Type B pancreatic cell (in vitro differentiated cells): ENCODE measurements at places on chromosomes 3 and 15. TPM values are rescaled to one million over a fixed set of nuclear protein-coding genes. Genes with fewer than 3 reads are reported as not detected.
A peak's percentile ranks its signal among the peaks of the same experiment; 100 is the strongest.

- DNase-seq: no peak
Measured at GRCh38 chr15:58471348-58471747, 39.6 kb downstream of the LIPC start.

DNA sequence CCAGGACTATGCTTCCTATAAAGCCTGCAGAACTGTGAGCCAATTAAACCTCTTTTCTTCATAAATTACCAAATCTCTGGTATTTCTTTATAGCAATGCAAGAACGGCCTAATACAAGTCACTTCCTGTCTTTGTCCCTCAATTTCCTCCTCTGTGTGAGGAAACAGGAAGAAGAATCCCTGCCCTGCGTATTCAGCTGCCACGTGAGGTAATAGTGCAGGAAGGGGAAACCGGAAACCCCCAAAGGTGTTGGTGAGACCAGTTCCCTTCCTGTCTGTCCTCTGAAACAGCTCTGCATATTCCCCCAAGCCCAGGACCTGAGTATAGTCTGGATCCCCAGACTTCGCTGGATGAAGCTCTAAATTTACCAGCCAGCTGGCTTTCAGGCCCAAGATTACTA lies 18.1 kb upstream of the PTPN23 start:
- DNase-seq: no peak

DNA sequence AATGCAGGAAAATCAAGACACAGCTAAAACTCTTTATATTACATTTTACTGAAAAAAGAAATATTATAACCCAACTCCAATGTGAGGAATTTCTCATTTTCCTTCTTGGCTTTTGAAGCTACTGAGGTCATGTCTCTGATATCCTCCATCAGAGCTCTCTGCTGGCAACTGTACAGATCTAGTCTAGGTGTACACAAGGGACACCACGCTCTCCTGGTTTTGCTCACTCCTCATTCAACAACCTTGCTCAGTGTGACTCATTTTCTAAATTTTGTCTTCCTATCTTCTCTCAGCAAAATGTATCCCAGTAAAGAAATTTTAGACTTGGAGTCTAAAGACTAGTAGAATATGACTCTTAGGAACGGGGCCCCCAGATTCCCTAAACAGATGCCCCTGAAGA lies 144.3 kb downstream of the KCNMB2 start:
- DNase-seq: no peak

DNA sequence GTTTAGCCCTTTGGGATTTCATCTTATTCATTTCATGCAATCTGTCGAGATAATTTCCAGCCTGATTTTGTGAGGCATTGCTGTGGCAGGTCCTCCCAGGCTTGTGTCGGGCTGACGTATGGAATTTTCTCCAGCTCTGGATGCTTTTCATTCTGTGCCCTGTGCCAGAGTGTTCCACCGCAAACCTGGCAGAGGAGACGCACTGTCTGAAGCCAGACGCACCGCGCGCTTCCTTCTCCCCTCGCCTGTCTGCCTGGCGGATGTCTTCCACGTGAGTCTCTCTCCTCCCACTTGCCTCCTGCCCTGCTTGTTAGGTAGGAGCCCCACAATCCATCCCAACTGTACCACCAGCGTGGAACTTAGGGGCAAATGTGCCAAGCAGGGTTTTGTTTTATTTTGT lies 20.1 kb upstream of the GLCE start:
- no peak for DNase-seq

DNA sequence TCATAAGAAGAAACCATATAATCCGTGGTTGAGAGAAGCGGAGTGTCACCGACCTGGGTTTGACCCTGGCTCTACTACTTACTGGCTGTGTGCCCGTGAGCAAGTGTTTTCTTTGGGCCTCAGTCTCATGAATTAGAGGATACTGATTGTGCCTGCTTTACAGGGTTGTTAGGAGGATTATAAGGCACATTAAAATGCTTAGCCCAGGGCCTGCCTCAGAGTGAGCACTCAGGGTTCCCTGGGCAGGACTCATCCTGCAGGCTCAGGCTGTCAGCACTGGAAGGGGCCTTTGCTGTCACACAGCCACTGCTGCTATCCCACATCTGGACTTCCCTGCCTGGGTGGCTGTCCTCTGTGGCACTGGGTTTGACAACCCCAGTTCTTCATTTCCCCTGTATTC lies 4.7 kb downstream of the PLA2G4F start:
- DNase-seq: no peak

DNA sequence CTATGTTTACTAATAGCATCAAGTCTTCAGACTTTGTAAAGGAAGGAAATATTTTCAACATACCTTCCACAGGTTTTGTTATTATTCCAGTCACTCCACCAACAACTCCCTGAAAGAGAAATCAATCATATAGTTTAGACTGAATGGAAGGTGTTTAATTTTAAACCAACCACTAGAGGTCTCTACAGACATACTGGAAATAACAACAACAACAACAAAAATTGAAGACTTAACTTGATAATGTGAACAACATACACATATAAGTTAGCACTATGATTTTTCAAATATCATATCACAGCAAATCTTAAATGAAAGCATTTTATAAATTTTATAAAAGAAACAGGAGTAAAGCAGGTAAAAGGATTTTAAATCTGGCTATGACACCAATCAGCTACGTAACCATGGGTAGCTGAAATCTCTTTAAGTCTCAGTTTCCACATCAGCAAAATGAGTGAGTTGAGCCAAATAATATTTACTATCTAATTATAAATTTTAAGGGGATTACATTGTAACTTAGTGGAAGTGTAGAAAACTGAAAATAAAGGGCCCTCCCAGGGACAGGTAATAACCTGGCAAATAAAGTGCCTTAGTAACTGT lies 188.2 kb downstream of the VPS13C start:
- DNase-seq: no peak

- no peak for DNase-seq
Measured at GRCh38 chr3:13191016-13191415, 117.8 kb upstream of the IQSEC1 start.

DNA sequence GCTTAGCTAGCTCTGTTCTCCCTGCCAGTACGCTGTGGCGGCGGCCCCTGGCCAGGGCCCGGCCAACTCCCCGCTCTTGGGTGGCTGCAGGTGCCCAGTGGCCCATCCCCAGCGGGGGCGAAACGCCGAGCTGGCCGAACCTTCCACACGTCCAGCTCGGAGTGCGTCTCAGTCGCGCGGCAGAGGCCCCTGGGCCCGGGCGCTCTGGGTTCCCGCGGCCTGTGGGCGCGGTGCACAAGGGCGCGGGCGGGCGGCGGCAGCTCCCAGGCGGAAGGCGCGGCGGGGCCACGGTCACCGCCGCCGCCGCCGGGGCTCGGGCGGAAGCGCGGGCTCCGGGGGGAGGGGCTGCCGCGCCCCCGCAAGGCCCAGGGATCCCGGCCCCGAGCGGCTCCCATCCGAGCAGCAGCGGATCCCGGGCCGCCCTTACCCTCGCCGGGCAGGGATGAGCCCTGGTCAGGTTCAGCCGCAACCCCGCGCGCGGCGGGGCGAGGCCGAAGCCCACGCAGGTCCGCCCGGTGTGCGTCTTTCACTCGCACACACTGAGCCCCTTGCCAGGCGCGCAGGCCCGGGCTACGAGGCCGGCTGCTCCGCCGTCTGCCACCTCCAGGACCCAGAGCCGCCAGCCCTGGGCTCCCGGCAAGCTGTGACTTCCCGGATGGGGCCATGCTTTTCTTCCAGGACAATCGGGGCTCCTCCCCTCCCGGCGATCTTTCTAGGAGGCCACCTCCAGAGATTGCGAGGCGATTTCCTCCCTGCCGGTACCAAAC lies 54.2 kb downstream of the CCDC54 start:
- peak; percentile 81 for DNase-seq

DNA sequence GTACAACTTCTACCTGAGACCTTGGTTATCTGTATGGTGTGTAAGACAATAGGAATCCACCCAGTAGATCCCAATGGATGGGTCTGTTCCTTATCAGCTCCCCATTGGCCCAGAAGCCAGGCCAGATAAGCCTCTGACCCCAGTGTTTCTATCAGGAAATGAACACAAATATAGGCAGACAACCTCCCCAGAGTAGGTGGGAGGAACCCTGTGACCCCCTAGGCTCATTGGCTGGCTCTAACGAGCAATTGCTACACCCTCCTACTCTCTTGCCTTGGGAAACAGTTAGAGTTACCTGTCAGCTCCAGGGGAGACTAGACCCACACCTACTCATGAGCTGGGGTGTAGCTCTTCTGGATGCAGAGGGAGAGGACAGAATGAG lies 299.9 kb downstream of the UACA start:
- no peak for DNase-seq

DNA sequence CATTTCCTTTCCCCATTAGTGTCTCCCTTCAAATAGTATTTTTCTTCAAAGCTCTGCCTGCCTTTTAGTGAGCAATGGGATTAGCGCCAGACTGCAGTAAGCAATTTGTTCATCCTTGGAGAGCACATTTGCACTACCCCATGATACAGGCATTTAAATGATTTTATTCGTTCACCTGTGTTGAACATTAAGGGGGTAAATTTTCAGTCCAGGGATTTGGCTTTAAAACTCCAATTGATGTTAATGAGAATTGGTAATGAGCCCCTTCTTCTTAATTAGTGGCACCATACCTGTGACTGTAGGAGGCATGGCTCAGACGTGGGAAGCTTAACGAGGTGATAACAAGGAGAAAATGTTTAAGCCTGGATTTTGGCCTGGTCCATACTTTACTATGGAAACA lies 161.4 kb upstream of the NANOGP8 start:
- no peak for DNase-seq

DNA sequence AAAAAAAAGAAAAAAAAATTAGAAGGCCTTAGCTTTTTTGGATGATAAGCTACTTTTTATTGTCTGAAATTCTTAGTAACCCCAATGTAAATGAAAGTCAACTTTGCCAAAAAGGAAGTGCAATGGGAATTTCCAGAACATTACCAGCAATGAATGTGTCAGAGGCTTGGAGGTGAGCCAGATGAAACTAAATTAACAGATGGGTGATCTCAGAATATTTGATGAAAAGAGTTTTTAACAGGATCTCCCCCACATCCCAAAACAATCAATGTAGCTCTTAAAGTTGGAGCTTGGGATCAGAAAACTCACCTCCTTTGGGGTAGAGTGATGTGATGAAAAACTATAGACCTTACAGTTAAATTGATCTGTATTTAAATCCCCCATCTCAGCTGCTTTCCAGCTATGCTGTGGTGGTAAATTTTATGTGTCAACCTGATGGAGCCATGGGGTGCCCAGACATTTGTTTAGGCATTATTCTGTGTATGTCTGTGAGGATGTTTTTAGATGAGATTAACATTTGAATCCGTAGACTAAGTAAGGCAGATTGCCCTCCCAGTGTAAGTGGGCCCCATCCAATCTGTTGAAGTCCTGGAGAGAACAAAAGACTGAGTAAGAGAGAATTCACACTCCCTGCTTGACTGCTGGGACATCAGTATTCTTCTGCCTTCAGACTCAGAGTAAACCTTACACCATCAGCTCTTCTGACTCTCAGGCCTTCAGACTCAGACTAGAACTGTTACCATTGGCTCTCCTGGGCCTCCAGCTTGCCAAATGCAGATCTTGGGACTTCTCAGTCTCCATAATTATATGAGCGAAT lies 84.3 kb upstream of the TNFSF10 start:
- DNase-seq: no peak

- DNase-seq: no peak
Measured at GRCh38 chr3:30241721-30242120, 364.7 kb upstream of the TGFBR2 start.

DNA sequence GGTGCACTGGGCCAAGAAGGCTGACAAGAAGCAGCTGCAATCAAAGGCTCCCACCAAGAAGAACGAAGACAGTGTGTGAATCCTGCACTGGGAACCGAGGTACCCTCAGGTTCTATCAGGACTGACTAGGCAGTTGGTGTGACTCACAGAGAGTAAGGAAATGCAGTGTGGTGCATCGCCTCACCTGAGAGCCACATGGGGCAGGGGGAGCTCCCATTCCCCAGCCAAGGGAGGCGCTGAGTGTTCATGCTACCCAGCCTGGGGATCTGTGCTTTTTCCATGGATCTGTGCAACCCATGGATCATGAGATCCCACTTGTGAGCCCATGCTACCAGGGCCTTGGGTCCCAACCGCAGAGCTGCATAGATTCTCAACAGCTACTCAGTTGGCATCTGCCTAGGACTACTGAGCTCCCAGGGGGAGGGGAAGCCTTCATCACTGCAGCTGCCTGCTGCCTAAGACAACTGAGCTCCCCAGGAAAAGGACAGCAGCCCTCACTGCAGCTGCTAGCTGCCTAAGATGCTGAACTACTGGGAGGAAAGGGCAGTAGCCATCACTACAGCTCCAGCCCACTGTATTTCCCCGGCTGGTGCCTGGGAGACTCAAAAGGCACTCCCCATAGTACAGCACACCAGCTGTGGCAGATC lies 6.9 kb upstream of the PLSCR2 start:
- DNase-seq: no peak

DNA sequence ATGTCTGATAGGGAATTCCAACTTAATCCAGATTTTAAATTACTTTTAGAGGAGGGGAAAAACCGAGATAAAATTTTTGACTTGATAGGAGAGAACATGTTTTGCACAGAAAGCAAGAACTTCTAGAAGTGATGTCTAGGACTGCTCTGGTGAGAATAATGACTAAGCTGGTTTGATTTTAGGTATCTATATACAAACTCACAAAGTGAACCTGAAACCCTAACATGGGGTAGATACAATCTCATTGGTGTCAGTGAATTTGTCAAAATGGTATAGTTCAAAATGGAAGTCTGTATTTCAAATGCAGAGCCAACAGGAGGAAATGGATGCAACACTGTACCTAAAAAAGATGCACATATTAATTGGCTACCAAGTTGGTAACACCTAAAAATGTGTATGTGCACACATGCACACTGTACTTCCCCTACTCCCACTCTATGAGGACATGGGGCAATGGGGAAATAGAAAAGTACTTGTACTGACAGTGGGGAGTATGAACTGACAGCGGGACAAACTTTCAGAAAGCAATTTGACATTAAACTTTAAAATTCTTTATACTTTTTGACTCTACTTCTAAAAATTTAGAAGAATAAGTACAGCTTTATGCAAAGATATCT lies 53.0 kb downstream of the NR1I2 start:
- DNase-seq: no peak

GRCh38 chr3:157220883-157221282 lies 60.9 kb upstream of the CCNL1 start:
- DNase-seq: no peak

DNA sequence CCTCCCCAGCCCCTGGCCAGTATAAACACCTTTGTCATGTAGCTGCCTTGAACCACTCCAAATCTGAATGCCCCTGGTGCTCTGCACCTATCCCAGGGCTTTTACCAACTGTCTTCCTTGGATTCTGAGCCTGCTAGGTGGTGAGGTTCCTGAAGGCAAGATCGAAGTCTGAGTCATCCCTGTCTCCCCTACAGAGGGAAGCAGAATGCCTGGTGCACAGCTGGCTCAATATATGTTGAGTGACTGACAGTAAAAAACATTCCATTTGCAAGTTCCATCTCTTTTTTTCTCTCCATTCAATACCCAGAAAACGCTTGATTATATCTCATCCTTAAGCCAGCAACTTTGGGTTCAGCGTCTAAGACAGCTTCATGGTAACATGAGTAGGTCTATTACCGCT lies 24.7 kb downstream of the SLC24A1 start:
- no peak for DNase-seq

- no peak for DNase-seq
Measured at GRCh38 chr3:47533481-47533880, 20.0 kb upstream of the ELP6 start.

Gene CCDC33
- total RNA-seq: 2.2 and 5.0 TPM in 2 replicates

Gene SLC15A2
- total RNA-seq: 3.4 and 4.9 TPM in 2 replicates

Gene DUOX1
- total RNA-seq: 5.5 and 11.1 TPM in 2 replicates

Gene GOLGA8K
- 0.77 TPM in 1 of 2 replicates, not detected in the other for total RNA-seq

Gene SYNPR
- total RNA-seq: 0.55 and 2.3 TPM in 2 replicates

Gene SAMMSON
- not detected in 2 replicates for total RNA-seq

Gene SOX2
- total RNA-seq: 20.5 and 70.4 TPM in 2 replicates
